Transverse colon (tissue), 4 donors: ENCODE measurements at places on chromosomes 5 and 9. TPM values are rescaled to one million over a fixed set of nuclear protein-coding genes. Genes with fewer than 3 reads are reported as not detected.

GRCh38 chr9:4679268-4680172 lies at the start of gene CDC37L1:
CDC37L1 (plus strand) TSS chr9:4679569; CDS start chr9:4679768, 199 bp downstream.
- DNase-seq, result peak; percentile 99

- no peak for DNase-seq
Observed at GRCh38 chr5:77774981-77775789, 954 bp downstream of the TBCA start.

DNA sequence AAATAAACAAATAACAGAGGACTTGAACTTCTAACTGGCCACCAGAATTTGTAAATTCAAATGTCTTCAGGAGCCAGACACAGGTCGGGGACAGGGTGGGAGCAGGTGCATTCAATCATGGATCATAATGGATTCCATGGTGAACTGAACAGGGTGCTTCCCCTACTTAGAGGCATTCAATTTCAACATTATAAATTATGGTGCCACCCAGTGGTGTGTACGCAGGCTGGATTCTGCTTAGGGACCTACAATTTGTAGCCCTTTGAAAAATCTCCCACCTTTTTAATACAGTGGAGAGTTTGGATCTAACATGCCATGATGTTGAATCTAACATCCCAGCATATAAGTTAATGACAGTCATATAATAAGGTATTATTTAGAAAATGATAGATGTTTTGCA lies 22.3 kb downstream of the KLF9 start:
- DNase-seq, result no peak

GRCh38 chr5:170494041-170494440 lies 9.8 kb upstream of the KCNIP1 start:
- no peak for DNase-seq

DNA sequence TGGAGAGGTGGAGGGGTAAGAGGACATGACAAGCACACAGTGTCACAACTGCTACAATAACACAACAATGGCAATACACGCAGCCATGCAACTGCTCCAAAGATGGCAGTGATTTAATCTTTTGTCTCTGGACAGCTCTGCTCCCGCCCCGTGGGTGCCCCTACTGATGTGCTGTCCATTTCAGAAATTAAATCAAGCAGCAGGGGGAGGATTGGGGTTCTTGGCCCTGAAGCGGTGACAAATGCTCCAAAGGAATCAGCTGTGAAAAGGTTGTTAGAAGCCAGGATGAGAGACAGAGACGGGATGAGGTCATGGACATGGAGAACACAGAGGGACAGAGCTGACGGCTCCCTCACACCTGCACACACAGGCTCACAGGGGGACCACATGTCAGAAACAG lies 22.6 kb downstream of the CNTFR start:
- no peak for DNase-seq

GRCh38 chr9:3177936-3178335 lies 334.0 kb upstream of the PUM3 start:
- DNase-seq, result no peak

GRCh38 chr5:27103486-27103885 lies 65.1 kb upstream of the CDH9 start:
- DNase-seq, result no peak

DNA sequence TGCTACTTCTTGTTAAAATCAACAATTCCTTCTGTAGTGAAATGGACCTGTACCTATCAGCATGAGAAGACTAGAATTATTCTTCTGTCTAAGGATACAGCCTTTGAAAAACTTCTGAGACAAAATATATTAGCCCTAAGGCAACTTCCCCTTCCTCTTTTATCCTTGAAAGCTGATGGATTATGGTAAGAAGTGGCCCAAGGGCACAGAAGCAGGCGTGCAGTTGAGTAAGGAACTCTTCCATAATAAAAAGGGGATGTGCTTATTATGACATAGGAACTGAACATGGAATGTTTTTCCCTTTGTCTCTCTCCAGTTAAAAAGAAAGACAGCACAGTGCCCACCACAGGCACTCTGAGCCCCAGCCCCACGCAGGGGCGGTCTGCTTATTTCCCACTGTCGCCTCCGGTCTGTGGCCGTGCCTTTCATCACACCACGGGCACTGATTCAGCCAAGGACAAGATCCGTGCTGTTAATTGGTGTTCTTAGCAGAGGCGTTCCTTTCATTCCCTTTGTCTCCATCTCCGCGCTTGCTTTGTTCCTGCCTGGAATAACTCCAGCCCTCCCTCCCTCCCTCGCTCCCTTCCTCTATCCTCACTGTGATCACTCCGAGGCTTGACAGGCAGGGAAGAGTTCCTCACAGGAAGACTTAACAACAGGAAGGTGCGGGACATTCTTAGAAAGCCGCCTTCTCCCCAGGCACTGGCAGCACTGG lies 135.9 kb upstream of the OTULINL start:
- DNase-seq, result no peak

DNA sequence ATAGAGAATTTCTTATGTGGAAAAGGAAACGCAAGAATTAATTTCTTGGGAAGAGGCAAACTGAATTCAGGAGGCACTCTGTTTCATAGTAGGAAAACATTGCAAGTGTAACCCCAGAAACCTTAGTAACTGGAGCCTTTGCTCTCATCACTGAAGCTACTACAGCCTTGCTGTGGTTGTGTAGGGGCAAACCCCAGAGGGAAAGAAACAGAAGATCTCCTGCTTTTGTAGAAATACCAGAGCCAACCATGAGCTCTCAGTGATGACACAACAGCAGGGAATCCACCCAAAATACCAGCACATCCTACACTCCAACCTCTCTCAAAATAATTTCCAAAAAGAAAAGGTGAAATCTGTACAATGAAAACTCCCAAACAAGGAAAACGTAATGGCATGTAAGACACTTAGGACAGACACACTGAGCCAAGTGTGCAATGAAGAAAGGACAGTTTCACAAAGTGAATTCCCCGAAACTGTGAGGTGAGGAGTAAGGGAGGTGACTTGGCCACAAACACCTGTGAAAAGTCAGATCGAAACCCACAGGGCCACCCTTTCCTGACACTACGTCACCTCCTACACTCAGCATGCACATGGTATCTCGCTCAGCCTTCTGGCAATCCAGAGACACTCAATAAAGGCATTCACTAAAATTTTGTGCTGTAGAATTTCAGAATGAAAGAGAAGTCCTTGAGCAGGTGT lies 8.5 kb upstream of the ACSL6 start:
- DNase-seq, result peak; percentile 31

- DNase-seq, result no peak
Observed at GRCh38 chr5:75523275-75523674, 11.6 kb downstream of the POLK start.

- no peak for DNase-seq
Observed at GRCh38 chr9:106072421-106072820, 378.1 kb downstream of the TMEM38B start.

DNA sequence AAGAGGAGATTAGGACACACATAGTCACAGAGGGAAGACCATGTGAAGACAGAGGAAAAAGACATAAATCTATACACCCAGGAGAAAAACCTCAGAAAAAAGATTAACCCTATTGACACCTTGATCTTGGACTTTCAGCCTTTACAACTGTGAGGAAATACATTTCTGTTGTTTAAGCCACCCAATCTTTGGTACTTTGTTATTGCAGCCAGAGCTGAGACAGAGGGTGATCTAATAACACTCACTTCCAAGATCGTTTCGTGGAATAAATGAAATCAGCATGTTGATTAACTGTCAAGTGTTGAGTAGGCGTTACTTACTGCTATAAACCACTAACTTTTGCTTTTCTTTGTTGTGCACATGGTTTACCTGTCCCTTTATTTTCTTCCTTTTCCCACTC lies 361.2 kb upstream of the RIOK2 start:
- DNase-seq, result no peak

DNA sequence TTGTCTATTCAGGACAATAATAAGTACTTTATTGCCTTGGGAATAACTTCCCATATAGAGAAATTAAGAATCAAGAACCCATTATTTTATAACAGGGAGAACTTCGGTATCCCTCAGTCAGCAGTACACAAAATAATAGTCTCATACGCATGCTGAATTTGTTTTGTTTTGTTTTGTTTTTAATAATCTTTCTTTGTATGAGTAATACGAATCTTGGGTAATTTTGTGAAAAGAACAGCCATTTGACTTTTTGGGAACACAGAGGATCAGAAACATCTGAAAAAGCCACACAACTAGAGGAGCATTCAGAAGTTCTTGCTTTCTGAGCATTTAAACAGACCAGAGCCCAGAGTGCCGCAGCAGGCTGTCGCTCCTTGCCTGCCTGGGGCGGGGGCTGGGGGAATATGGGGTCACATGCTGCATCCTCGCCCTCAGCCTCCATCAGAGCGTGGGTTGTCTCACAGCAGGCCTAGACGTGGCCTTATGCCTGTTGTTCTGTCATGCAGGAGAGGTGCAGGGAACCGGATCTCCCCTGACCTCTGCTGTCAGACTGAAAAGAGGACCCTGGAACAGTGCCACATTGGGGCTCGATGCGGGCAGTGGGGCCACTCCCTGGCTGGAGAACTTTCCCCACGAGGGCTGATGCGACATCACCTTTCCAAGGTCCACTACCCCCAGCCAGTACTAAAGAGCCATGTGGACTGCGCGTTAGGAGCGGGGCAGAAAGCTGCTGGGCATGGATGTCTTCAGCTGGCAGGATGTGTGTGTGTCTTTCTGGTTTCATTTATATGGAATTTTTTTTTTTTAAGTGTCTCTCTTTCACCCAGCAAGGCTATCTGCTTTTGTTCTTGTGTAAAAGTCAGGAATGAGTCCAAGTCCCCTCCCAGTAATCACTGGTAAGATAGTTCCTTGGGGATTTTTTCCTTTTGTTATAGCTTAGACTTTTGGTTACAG lies 133.4 kb upstream of the OTULINL start:
- DNase-seq, result no peak

DNA sequence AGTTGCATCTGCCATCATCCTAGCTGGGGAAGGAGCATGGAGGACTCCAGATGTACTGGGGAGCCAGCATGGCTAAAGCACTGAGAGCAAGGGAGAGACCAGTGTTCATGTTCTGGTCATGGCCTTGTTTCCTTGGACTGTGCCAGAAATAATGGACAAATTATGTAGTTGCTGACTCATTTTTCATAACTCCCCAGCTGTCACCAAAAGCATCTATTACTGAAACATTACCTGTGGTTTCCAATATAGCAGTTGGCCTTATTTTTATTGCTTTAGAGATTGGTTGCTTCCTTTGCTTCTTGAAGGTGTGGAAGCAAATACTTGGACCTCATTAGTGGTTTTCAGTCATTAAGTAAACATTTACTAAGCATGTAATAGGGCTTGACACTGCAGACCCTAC lies 11.3 kb downstream of the RALGPS1 start:
- no peak for DNase-seq

GRCh38 chr5:1763548-1763911 lies 36.1 kb downstream of the MRPL36 start:
- peak; percentile 31 for DNase-seq

DNA sequence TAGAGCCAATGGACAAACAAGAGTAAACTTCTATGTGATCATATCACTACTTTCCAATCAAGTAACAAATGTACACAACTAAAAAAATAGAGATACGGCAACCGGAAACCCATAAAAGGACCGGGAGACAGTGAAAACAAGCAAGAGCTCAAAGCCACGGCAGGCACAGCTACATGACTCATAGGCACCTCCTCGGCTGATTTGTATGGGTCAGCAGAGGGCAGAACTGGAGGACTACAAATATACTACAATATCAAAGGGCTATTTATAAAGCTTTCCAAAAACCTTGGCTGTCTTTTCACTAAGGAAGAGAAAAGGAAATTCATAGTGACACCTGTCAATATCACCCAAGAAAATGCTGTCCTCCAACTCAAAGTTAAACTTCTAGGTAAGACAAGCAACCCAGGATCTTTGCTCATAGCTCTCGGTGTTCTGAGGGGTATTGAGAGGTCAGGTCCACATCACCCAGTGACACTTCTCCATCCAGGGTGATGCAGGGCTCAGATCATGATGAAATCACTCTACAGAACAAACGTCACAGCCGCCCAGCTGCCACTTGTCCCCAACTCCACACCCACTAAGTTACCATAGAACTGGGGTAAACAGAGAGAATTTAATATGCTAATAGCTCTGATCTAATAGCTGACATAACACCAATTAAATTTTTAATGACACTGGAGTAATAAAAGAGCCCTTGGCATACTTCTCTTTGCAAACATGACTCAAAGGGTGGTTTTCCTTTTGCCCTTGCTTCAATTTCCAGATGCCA lies 41.3 kb downstream of the PFDN1 start:
- peak; percentile 75 for DNase-seq

- no peak for DNase-seq
Observed at GRCh38 chr9:133274236-133275104, 531 bp downstream of the ABO start.

- DNase-seq, result no peak
Observed at GRCh38 chr5:14141764-14142163, 1.4 kb upstream of the TRIO start.

GRCh38 chr9:36163049-36163785 lies 6.0 kb upstream of the CCIN start:
- no peak for DNase-seq

DNA sequence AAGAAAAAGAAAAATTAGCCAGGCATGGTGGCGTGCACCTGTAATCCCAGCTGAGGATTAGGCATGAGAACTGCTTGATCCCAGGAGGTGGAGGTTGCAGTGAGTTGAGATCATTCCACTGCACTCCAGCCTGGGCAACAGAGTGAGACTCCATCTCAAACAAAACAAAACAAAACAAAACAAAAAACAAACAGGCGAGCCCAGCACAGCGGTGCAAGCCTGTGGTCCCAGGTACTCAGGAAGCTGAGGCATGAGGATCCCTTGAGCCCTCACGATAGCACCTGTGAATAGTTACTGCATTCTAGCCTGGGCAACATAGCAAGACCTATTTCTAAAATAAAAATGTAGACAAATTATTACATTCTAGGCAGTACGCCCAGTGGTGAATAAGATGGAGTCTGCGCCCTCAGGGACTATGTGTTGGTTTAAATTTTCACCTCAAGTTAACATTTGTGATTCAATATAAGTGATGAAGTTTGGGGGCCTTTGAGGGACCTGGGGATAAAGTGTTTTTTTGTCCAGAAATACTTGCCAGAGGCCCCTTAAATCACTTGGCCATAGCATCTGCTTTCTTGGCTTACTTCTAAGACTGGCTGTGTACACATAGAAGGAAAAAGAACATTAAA lies 3.4 kb upstream of the GAPVD1 start:
- no peak for DNase-seq

Gene CNTRL
- total RNA-seq, result 21.3 TPM

Gene SPAAR
- not detected for total RNA-seq

Gene PLGRKT
- total RNA-seq, result 58.3 TPM

Gene PLAC8L1
- total RNA-seq, result not detected

Gene OBP2B
- not detected for total RNA-seq

Gene ACTL7B
- not detected for total RNA-seq

Gene SKP1
- total RNA-seq, result 32.6 TPM

Gene LNPEP
- total RNA-seq, result 33.7 TPM

Gene IFNK
- not detected for total RNA-seq

Gene SAXO1
- total RNA-seq, result not detected

Gene ESM1
- not detected for total RNA-seq
